Activated gamma-delta T cell treated with Interleukin-2 at 50 U/mL for 16 hours (primary cell): ENCODE measurements at places on chromosomes 16 and 17.

DNA sequence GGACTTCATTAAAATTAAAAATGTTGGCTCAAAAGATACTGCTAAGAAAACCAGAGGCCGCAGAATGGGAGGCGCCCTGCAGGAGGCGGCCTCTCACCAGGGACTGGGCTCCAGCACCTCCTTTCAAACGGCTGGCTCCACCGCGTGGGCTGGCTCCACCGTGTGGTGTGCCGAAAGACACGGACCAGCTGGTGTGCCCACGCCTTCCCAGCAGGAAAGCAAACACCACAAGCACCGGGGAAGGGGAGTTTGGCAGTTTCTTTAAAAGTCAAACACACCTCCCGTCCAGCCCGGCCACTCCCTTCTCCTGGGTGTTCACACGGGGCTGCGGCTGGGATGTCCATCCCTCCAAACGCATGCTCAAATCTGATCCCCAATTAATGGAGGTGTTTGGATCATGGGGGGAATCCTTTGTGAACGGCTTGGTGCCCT, 13.9 kb downstream of the HAGH start:
- DNase-seq: peak; percentile 26

DNA sequence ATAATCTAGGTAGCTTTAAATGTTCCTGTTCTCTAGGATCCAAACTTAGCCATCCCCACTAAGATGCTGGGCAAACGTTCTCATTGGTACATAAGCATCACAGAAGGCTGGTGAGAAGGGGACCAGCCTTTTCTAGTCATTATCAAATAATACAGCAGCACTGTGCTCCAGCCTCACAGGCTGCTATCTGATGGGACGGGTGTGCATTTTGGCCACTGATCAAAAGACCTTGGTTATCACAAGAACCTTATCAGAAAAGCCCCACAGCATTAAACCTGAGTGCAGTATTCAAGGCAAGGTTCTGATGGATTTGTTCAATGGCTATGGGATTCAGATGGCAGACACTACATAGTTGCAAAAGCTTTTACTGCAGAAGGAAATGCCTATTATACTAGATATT, 19.1 kb upstream of the KPNB1 start:
- no peak for DNase-seq

DNA sequence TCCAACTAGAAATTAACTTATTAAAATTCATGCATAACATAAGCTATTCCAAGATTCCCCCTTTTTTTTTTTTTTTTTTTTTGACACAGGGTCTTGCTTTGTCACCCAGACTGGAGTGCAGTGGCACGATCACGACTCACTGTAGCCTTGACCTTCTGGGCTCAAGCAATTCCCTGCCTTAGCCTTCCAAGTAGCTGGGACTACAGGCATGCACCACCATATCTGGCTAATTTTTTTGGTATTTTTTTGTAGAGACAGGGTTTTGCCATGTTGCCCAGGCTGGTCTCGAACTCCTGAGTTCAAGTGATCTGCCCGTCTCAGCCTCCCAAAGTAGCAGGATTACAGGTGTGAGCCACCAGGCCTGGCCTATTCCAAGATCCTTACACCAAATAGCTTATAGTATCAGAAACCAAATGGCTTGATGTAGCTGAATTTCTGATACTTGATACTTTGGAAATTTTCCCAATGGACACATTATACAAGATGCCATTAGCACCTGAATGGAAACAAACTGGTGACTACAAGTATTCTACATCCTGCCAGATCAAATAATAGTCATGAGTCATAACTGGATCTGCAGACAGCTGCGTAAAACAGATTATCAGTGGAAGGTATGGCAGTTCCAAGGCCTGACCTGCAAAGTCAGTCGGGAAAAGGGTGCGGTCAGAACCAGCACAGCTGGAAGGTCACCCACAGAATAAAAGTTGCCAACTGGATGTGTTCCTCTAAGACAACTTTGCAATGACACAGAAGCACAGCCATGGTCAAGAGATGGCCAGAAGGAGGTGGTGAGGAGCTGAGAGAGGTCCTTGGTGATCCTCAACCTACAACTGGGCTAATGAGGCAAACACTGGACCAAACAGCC, 14.5 kb downstream of the TUBG1 start:
- no peak for DNase-seq

GRCh38 chr16:57651344-57652333, 16.5 kb upstream of the ADGRG3 start:
- no peak for DNase-seq

DNA sequence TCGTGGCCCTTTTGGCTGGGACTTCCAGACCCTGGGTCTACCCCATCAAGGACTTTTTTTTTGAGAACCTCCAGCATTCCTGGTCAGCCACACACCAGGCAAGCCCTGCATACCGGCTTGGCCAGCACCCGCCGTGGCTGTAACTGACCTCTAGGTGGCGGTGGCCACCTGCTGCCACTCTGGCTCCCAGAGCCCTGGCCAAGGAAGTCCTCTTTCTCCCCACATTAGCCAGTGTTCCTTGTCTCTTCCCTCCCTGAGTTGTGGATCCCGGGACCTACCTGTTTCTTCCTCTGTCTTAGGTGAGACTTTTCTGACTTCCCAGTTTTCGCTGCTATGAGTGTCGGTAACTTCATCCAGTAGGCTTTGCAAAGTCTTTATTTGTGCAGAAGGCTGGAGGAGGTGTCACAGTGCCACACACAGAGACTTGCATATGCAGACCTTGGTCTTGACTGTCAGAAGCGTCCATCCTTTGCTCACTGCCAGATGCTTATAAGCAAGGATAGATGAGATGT, 348.3 kb downstream of the CPPED1 start:
- DNase-seq: peak; percentile 24

DNA sequence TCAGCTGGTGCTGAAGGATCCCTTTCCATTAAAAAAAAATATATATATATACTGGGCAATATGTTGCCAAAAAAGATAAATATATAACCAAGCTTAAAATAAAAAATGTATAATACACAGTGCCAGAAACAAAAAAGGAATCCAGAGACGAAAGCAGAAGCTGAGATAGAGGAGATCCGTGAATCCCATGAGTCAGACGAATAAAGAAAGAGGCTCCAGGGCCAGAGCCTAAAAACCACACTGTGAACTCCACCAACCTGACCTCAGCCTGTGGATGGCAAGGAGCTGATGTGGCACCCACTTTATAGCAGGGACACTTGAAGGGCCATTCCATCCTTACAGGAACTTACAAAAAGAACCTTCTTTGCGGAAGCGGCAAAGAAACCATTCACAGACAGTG, 34.8 kb downstream of the PITPNM3 start:
- no peak for DNase-seq

DNA sequence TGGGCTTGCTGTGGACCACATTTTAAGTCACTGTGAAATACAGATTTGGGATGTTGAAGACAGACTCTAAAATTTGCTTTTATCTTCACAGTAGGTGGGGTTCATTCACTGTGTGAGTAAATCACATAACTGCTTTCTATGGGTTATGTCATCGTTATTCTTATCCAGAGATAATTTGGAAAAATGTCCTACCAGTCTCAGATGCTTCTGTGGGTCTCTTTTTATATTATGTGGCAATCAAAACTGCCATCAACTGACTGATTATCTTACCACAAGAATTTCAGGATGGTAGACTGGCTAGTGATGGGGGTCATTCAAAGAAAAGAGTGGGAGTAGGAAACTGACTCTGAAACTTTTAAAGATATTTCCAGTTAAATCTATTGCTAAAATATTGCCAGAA, 3.1 kb downstream of the HSBP1 start:
- DNase-seq: no peak

DNA sequence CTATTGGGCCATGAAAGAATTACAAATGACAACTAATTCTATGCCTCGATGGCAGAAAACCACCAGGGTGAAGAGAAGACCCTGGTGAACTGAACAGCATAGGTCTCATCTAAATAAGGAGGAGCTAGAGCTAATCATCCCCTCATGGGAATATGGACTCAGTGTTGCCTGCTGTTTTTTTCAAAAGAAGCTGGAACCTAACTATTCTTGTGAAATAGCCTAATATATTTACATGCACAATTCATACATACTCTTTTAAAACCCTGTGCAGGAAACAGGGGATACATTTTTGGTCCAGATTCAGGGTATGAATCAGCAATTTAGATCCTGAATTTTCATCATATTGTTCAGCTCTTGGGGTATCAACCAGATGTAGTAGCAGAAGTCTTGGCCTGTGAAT, 560.6 kb downstream of the TOX3 start:
- DNase-seq: no peak

- DNase-seq: peak; percentile 79
These were observed 5.4 kb upstream of the ZNF213 start for GRCh38 chr16:3129137-3130131.

DNA sequence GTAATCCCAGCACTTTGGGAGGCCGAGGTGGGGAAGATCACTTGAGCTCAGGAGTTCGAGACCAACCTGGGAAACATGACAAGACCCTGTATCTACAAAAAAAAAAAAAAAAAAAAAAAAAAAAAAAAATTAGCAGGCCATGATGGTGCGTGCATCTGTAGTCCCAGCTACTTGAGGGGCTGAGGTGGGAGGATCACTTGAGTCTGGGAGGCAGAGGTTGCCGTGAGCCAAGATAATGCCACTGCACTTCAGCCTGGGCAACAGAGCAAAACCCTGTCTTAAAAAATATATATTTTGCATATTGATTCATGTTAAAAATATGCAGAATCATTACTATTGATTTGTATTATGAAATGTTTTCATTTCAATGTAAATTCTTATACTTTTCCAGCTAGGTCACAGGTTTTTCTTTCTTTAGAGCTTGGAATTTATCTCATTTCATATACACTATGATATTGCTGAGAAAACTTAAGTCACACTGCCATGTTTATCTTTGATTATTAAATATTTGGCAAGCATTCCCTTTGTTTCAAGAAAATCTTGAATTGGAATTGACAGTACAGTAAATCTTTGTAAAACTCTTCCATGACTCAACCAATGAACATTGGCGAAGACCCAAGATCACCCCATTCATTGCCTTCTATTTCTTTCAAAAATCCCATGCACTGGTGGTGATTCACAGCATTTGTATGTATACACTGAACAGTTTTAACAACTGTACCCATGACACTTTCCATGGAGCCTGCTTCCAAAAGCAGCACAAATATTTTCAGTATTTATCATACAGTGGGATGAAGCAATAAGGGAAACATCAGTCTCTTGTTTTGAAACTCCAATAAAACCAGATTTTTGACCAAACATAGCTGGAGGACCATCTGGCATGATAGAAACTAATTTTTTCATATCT, 83.5 kb upstream of the TNRC6A start:
- no peak for DNase-seq

- no peak for DNase-seq
These were observed 36.0 kb downstream of the ATP6V0A1 start for GRCh38 chr17:42494673-42495072.

DNA sequence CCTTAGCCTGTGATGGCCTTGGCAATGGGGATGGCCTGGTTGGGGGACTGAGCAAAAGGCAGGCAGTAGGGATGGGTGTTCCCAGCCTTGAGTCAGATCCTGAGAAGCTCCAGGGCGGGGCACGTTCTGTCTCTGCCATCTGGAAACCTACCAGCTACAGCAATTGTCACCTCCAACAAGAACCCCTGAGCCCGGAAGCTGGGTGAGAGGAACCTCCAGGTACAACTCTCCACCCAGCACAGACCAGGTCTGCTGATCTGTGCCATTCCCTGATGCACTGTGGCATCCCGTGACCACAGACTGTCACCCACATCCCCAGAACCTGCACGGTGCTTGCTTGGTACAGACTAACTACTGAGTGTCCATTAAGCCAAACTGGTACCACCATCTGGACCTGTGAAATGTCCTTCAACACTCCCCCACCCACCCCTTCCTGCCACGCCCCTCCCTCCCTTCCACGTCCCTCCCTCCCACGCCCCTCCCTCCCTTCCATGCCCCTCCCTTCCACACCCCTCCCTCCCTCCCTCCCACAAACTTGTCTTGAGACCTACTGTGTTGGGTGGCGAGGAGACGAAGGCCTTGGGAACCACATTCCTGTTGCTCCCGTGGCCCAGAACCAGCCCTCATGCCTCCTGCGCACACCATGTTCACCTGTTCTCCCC, 16.6 kb downstream of the MYO15B start:
- no peak for DNase-seq

GRCh38 chr16:86727131-86727530, 148.8 kb downstream of the FOXL1 start:
- DNase-seq: no peak

- DNase-seq: no peak
These were observed 22.5 kb downstream of the CYB5D2 start for GRCh38 chr17:4165301-4166010.

GRCh38 chr16:67481561-67482232, 740 bp upstream of the ATP6V0D1 start:
- DNase-seq: peak; percentile 31

DNA sequence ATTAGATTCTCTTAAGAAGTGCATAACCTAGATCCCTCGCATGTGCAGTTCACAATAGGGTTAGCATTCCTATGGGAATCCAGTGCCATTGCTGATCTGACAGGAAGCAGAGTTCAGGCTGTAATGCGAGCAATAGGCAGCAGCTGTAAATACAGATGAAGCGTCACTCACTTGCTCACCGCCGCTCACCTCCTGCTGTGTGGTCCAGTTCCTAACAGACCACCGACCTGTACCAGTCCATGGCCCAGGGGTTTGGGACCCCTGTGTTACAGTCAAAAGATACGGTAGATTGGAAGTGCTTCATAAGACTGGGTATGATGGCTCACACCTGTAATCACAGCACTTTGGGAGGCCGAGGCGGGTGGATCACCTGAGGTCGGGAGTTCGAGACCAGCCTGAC, 2.8 kb downstream of the STAT5A start:
- DNase-seq: no peak
